ENCODE measurements at places on chromosomes 4 and X.

DNA sequence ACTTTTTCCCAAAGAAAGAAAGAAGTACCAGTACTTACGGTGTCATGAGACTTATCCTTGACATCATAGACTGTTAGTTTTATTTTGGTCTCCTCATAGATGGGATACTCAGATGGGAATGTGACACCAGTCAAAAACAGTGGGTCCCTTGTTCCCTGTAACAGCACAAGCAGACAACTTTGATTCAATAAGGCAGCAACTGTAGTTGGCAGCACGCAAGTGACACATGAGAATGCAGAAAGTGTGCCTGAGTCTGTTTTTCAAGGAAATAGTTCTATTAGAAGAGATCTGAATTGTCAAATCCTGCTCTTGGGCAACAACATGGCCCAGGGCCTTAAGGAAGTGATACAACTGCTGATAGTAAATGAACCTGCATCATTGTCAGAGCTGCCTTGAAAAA, 443.2 kb downstream of the INPP4B start:
- DNase-seq = no peak

DNA sequence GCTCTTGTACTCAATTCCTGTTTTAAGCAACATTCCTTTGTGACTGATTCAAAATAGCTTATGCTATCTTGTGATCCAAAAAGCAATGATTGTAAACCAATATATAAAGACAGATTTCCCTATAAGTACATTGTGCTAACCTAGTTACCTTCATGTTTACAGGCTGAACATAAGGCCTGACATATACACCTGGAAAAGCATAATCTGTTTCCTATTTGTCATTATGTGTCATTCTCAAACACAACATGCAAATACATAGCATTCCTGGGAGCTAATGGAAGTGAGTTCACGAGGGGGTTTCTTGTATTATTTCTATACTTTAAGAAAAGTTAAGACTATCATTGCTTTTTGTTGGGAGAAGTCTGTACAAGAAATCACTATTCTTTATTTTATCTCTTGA, 638.1 kb upstream of the AGA start:
- DNase-seq = no peak

DNA sequence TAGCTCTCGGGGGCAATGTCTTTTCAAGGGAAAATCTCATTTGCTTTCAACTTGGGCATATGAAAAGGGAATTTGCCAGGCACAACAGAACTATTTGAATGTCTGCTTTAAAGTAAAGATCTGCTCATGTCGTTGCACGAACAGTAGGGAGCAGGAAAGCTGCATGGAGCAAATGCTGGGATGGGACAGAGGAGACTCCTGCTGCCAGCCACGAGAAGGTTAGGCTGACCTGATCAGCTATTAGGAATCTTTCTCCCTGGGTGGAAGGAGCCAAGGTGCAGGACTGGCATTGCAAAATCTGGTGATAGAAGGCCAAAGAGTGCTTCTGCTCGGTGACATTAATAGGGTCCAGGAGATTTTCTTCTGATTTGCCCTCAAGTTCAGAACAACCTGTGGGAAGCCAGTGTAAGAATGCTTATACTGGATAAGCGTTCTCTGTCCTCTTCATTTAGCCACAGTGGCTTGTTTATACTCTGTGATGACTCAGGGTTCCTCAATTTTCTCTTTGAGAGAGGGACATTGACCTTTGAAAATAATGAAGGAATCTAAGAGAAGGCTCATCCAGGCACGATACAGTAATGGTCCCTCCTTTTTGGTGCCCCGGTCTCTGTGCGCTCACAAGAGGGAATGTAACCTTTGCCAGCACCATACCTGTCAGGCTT, 22.9 kb downstream of the FHL1 start:
- DNase-seq = no peak

DNA sequence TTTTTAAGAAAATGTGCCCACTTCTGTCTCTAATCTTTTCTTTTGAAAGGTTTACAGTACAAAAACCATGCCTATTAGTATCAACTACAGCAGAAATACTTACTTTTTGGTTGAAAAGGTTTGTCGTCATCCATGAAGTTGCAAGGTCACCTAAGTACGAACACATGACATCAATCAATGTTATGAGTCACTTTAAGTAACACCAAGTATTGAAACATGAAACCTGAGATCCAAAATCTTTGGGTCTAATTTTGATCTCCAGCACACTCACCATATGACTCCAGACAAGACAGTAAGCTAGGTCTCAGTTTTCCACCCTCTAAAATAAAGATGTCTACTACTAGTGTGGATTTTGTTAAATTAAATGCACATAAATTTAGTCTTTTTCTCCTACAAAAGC, 8.4 kb downstream of the ZNF280C start:
- DNase-seq = no peak

- no peak for DNase-seq
Measured at GRCh38 chr4:72468904-72469502, 100.0 kb downstream of the ADAMTS3 start.

- no peak for DNase-seq
Measured at GRCh38 chr4:180106997-180107396, 2136.2 kb upstream of the TENM3 start.

GRCh38 chrX:32871636-32872035, 339.7 kb downstream of the DMD start:
- DNase-seq = no peak

GRCh38 chrX:19792412-19792811, 95.0 kb downstream of the SH3KBP1 start:
- DNase-seq = no peak

DNA sequence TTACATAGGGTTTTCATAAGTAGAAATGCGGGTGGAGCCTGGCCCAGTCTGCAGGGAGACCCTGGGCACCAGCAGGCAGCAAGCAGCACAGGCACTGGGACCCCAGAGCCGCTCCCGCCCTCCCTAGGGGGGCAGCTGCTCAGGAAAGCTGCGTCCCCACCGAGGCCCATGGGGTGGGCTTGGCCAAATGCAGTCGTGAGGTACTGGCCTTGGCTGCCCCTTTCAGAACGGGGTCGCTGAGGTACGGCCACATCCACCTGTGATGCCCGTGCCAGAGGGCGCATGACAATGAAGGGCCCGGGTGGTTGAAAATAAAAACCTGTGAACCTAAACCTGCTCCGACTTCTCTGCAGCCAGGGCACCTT, 16.7 kb downstream of the TMEM175 start:
- DNase-seq = no peak

GRCh38 chr4:94610145-94610544, 147.6 kb upstream of the BMPR1B start:
- DNase-seq = no peak

DNA sequence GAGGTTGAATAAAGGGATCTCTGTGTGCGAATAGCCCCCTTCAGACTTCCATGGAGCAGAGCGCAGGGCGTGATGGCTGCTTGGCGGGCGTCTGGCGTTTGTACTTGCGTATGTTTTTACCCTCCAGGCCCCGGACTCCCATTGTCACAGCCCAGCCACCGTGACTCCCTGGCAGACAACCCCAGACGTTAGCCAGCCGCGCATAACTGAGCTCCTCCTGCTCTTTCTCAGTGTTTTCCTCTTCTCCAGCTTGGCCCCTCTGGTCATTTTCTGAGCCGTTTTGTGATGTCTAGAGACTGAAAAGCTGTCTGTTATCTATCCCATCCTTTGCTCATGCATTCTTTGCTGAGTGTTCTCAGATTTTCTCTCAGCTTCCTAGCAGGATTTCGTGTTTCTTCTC, 54.3 kb downstream of the IGFBP7 start:
- no peak for DNase-seq

GRCh38 chr4:85826060-85826678, 351.2 kb downstream of the ARHGAP24 start:
- no peak for DNase-seq

DNA sequence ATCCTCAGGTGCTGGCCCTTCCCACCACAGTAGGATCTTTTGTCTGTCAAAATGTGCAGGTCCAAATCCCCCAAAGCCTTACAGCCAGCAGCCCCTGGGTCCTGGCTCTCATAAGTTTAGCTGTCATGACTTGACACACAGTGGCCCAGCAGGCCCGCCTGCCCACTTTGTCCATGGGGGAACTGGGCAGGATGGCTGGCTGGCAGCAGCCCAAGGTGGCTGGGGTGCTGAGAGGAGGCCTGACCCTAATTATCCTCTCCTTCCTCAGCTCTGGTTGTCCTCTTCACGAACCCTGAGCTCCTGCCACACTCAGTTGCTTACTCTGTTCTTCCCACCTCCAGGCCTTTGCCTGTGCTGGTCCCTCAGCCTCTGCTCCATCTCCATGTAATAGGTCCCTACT, 46.4 kb upstream of the PJA1 start:
- no peak for DNase-seq

DNA sequence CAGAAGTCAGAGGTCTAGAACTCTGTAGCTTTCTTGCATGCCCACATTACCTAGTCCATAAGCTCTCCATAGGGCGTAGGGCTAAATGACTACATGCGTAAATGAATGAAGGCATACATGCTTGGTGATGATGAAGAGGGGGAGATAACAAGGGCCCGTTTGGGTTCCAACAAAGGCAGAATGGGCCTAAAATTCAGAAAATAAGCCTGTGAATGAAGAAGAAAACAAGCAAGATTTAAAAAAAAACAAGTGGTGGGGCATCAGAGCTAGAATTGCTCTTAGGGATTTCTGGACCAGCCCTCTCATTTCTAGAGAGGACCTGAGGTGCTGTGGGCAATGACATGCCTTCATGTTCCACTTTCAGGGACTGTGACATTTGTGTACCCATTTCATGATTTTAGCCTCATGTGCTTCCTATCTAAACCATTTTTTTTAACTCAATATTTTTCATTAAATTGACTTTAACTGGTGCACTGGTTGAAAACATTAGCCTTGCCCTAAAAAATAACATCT, 12.1 kb downstream of the GPRIN3 start:
- no peak for DNase-seq

- no peak for DNase-seq
Measured at GRCh38 chrX:8748855-8749254, 16.9 kb upstream of the ANOS1 start.

DNA sequence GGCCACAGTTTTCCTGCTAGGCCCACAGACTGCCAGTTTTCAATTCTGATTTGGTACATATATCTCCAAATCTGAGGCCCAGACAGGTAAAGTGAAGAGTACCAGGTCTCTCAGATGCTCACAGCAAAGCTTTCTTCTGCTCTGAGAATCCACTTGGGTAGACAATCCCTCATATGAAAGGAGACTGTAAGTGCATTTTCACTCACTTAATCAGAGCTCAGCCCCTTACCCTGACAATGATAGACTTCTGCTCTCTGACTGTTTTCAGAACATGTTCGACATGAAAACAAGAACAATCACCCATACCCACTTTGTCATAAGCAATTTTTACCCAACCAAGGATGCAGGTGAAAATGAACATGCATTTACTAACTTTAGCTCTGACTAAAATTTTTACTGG, 7.1 kb downstream of the GPRIN3 start:
- no peak for DNase-seq

DNA sequence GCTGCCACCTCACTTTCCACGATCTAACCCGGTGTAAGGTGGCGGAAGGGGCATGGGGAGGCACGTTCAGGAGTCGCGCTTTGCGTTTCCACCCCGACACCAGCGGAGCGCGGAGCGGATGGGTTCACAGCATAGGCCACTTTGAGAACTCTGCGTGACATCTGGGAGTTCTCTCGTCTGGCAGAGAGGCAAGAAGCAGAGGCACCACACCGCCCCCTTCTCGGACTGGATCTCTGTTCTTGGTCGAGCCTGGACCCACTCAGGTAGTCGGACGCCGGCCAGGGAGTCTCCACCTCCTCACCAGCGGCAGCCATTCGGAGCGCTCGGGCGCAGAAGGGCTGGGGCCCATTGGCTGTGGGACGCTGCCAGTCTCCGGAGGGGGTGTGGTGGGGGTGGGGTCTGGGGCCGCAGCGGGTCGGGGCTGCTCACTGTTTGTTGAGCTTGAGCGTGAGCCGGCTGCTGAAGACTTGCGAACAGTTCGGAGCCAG, at the start of gene DACH2:
Gene DACH2 (plus strand): TSS at position 428 of the 488 bp plus-strand sequence.
- DNase-seq = no peak

DNA sequence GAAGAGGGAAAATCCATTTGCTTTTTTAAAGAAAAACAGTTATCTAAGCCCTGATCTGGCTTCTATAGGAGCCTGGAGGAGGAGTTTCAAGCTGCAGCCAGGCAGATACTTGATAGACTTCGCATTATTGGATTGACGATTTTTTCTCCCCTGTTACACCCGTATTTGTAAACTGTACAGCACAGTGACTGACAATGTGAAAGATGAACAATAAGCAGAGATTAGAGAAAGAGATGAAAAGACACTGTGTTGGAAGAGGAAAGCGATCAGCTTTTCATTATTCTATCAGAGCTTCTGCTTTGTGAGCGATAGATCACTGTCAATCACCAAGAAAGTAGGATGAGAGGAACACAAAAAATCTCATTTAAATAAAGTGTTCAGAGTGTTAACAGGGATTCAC, 639.2 kb downstream of the TLL1 start:
- no peak for DNase-seq

GRCh38 chr4:20431543-20431951, 179.8 kb downstream of the SLIT2 start:
- DNase-seq = no peak

DNA sequence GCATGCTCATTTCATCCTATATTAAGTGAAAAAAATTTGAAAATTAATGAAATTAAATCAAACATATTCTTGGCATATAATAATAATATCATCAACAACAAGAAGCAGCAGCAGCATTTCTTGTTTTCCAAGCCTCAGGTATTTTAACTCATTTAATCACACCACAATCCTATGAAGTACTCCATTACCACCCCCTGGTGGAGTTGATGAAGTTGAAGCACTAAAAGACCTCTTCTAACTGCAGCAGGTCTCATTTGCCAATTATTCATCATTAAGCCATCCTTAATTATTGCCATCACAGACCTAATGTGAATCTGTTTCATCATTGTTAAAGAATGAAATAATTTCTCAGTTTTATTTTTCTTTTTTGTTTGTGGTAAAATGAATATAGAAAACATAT, 801.4 kb upstream of the GRID2 start:
- no peak for DNase-seq

GRCh38 chr4:181820553-181820952, 422.6 kb upstream of the TENM3 start:
- DNase-seq = no peak

Data from skeletal muscle cell (primary cell).